ENCODE measurements at places on chromosomes 5 and 9.

GRCh38 chr5:172175263-172175719 is 12.7 kb downstream of the STK10 start:
- no peak for DNase-seq

- no peak for DNase-seq
Observed at GRCh38 chr5:150431574-150431973, 18.0 kb downstream of the RPS14 start.

DNA sequence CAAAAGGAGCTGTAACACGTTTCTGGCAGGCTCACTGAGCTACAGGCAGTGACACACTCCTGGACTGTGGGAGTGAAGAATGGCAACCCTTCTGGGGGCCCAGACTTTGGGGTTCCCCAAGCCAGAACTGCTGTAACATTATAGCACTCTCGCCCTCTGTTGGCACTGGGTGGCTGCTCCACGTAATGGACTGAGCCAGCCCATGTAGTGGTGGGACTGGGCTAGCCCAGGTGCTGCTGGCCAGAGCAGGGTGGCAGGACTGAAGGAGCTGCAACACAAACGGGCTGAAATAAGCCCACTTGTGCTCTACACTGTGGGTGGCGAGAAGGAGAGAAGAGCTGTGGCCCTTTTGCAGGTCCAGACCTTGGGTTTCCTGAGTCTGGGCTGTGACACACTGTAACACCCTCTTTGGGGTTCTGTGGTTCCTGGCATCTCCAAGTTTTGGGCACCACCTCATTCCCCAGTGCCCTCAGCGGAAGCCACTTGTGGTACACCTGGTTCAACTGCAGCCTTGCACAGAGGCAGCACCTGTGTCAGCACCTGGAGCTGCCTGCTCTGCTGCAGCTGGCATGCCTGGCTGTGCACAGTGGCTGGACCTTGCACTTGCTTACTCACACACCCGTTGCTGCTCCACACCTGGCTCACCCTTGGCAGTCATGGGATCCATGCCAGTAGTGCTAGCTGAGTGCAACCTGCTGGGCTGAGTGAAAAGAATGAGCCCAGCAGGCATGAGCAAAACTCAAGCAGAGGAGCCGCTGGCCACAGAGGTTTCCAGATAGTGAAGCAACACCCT is 95.0 kb upstream of the PRR16 start:
- no peak for DNase-seq

GRCh38 chr5:776862-777711 is 7.4 kb downstream of the ZDHHC11B start:
- DNase-seq = peak; percentile 55

DNA sequence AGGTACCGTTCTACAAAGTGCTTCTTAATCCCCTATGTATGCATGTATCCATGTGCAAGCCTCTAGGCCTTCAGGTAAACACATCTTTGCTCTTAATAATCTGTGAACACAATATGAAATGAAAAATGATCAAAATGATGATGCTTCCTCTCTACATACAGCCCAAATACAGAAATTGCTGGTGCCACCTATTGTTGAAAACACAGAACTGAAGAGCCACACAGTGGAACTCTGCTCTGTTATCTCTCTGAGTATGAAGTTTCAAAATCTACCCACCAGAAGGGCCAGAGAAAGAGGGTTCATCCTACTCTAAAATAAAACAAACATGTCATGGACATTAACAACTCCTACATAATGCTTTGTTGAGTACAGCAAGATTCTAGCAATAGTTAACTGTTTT is 71.3 kb downstream of the GLIS3 start:
- no peak for DNase-seq

GRCh38 chr9:37938121-37938891 is 34.4 kb upstream of the SLC25A51 start:
- peak; percentile 33 for DNase-seq

DNA sequence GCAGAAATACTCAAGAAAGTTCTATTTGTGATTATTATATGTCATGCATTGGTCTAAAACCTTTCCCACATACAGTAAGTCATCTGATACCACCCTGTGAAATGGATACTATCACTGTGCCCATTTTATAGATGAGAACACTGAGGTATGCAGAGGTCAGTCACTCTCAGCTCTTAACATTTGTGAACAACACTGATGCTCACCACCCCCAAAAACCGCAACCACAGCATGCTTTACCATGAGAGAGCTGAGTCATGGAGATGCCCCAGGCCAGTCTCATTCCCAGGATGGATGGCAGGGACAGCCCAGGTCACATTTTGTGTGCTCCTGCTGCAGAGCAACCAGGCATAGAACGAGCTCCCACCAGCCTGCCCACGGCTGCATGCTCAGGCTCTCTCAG is 53.5 kb upstream of the IRX1 start:
- no peak for DNase-seq

GRCh38 chr5:97065475-97065874 is 76.9 kb downstream of the LIX1 start:
- no peak for DNase-seq

DNA sequence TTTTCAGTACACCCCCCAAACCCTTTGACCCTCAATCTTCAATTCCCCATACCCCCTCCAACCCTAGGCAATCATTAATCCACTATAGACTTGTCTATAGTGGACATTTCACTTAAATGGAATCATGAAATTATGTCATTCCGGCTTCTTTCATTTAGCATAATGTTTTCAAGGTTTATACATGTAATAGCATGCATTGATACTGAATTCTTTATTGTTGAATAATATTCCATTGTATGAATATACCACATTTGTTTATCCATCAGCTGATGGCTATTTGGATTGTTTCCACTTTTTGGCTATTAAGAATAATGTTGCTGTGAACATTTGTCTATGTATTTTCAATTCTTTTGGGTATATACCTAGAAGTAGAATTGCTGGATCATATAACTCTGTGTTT is 238.8 kb downstream of the PDE4D start:
- DNase-seq = no peak

GRCh38 chr9:97592126-97592525 is 41.0 kb downstream of the TSTD2 start:
- DNase-seq = no peak

DNA sequence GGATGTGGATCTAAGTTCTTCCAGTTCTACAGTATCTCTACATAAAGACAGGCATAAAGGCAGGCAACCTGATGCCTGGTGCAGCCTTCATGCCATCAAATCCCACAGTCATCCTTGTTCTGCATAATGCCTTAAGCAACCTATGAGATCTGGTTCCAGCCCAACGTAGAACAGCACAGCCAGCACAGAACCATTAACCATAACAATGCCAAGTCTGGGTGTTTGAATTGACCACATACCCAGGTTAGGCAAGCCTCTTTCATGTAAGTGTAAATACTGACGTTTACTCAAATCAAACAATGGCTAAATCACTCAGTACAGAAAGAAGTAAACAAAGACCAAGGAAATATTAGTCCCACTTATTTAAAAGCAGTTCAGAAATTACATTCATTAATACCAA is 195.0 kb downstream of the ADAMTSL1 start:
- no peak for DNase-seq

- DNase-seq = no peak
Observed at GRCh38 chr5:98929710-98930298, 997 bp upstream of the CHD1 start.

- no peak for DNase-seq
Observed at GRCh38 chr9:86580688-86581087, 226.5 kb upstream of the TUT7 start.

DNA sequence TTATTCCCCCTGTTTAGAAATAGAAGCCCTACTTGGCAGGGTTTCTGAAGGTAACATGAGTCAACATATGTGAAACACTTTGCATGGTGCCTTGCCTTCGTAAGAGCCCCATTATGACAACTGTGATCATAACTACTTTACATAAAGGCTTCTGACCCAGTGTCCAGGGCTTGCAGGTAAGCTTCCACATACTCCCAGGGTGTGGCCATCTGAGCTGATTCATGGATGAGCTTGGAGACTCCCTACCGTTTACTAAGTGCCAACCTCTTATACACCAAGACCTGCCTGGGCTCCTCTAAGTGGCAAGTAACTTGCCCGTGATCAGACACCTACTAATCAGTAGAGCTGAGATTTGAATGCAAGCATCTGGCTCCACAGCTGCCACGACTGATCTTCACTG is 62.8 kb upstream of the C5orf58 start:
- DNase-seq = no peak

GRCh38 chr5:174970502-174970901 is 246.1 kb downstream of the MSX2 start:
- DNase-seq = no peak

- DNase-seq = no peak
Observed at GRCh38 chr5:126509339-126509738, 85.7 kb downstream of the ALDH7A1 start.

DNA sequence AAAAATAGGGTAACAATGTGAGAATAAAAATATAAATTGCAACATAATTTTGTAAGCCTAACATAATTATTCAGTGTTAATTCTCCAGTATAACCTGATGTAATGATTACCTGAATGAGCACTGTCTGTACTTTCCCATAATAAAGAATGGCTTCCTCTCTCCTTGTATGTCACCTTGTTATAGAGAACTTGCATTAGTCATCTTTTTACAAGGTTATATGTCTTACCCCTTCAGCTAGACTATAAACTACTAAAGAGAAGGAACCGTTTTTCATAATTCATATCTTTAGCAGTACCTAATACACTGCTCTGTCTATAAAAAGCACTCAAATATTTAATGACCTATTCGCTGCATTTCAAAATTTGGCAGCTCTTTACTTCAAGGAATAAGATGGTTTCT is 19.8 kb downstream of the STRBP start:
- DNase-seq = no peak

- no peak for DNase-seq
Observed at GRCh38 chr5:139243425-139243970, 45.3 kb upstream of the SIL1 start.

- DNase-seq = no peak
Observed at GRCh38 chr9:111483439-111483857, 735 bp downstream of the ECPAS start.

GRCh38 chr9:82196622-82197441 is 208.3 kb downstream of the SPATA31D1 start:
- no peak for DNase-seq

GRCh38 chr5:87541033-87541432 is 128.3 kb upstream of the CCNH start:
- DNase-seq = no peak

GRCh38 chr5:96226941-96227552 is 206.0 kb downstream of the PCSK1 start:
- DNase-seq = no peak

GRCh38 chr5:176687881-176688280 is 40.6 kb downstream of the TSPAN17 start:
- DNase-seq = peak; percentile 70

DNA sequence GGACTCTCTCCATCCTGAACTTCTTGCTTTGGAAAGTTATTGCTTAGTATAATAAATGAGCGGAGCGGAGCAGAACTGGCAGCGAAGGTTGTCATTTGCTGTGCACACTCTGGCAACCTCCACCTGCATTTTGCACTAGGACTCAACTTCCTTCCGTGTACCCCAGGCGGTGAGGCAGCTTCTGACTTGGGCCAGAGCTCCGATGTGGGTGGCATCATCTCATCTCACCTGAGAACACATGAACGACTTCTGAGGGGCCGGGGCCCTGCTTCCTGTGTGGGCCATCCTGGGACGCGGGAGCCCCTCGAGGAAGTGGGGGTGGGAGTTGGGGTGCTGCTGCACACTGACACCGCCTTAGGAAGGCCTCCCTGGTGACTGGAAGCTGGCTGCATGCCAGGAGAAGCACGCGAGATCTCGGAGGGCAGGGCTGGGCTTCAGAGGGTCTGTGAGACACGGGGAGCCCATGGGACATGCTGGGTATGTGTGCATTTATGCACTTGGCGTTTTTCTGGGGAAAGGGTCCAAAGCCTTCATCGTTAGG is 56.5 kb upstream of the COL5A1 start:
- DNase-seq = no peak

GRCh38 chr5:89133975-89134374 is 251.0 kb upstream of the MEF2C start:
- no peak for DNase-seq

GRCh38 chr9:117335837-117336433 is 78.9 kb downstream of the ASTN2 start:
- DNase-seq = no peak

Data from nephron progenitor cell (in vitro differentiated cells).